ENCODE measurements at places on chromosomes 16 and 17.

- DNase-seq = no peak
Observed at GRCh38 chr16:29962344-29962994, 590 bp downstream of the TMEM219 start.

DNA sequence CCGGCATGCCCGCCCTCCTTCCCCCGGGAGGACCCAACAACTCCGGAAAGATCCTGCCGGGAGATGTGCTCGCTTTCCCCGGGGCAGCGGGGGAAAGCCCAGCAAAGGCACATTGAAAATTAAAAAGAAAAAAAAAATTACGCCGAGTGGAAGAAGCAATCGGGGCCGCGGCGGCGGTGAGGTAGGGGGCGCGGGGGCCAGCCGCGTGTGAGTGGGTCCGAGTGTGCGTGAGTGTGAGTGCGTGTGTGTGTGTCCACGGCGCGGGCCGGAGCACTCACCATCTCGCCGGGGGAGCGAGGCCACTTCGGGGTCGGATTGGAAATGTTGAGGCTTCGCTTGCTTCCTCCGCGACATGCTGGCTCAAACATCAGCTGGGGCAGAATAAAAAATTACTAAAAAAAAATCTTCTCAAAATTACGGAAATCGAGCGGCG, at the start of gene SALL1:
SALL1 (minus strand) TSS at position 383 of the 433 bp plus-strand sequence; CDS start at position 354, 29 bp downstream.
- DNase-seq = no peak

GRCh38 chr17:57810721-57811637, 38.9 kb downstream of the MRPS23 start:
- no peak for DNase-seq

DNA sequence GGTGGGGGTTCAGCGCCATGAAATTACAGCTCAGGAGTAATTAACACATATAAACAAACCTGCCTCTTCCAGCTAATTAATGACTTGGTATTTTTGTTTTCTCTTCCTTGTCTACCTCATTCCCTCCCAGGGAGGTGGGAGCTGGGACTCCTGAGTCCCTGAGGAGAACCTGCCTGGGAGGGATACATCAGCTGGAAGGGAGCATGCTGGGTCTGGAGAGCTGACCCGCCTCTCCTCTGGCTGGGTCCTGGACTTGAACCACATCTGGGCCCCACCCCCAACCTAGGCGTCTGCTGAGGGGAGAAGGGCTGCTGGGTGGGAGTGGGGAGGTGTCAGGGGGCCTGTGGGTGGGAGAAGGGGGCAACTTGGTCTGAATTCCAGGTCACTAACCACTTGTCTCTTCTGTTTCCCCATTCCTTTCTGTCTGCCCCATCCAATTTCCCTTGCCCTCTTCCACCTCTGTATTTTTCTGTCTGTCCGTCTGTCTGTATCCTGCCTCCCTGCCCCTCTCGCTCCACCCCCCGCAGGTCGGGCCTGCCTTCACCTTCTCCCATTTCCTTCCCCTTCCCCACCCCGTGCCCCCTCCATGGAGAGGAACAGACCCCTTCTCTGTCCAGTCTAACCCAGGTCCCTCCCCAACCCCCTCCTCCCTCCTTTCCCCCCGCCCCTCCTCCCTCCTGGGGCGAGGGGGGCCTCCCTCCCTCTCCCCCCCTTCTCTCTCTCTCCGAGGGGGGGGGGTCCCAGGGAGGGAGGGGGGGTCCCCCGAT, at the start of gene NLGN2:
NLGN2 (plus strand) TSS at position 361 of the 767 bp plus-strand sequence. CDS start 411 bp downstream, outside the sequence.
- DNase-seq = no peak

DNA sequence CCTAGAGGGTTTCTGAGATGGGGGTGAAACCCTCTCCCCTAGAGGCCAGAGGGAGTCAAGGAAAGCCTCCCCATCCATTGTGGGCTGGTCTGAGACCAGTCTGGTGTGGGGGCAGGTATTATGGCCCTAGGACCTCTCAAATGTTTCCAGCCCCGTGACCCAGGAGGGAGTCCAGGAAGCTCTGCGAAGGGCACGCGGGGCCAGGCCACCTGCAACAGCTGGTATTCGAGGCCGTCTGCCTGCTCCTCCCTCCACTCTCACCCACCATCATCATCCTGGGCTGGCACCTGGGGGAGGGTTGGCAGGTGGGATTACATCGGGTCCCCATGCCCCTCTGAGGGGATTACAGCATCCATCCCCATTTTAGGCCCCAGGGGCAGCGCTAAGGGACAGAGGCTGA, 38.1 kb upstream of the DLX4 start:
- no peak for DNase-seq

- DNase-seq = no peak
Observed at GRCh38 chr16:28526201-28527099, 12.3 kb downstream of the NUPR1 start.

GRCh38 chr17:56678249-56679114, 85.0 kb downstream of the NOG start:
- no peak for DNase-seq

DNA sequence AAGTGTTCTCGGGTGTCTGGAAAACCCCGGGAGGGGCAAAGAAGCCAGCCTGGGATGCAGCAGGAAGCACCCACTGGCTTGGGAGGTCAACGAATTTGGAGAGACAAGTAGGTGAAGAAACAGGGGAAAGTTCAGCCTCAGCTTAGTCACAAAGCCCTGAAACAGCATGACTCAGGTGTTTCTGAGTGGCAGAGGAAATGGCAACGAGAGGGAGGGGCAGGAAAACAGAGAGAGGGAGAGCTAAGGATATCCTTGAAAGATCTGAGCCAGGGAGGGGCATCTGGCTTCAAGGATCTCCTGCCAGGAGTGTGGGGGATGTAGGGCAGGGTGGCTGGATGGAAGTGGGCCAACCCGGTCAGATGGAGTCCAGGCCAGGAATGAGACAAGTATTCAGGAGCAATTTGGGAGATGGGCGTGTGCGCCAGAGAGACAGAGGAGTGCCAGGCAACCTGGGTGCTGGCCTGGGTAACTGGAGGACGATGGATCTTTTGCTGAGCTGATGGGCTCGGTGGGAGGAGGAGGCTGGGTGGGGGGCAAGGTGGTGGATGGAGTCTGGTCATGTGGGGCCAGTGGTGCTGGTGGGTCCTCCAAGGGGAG, 27.2 kb downstream of the ABCC3 start:
- peak; percentile 61 for DNase-seq

- DNase-seq = no peak
Observed at GRCh38 chr16:65012357-65012756, 109.5 kb downstream of the CDH11 start.

- no peak for DNase-seq
Observed at GRCh38 chr16:67111951-67112444, 2.3 kb downstream of the PHAF1 start.

- DNase-seq = no peak
Observed at GRCh38 chr17:70205401-70205800, 36.1 kb downstream of the KCNJ2 start.

GRCh38 chr17:80263253-80264204, 2.9 kb downstream of the RNF213 start:
- no peak for DNase-seq
